ENCODE measurements at places on chromosomes 2 and 18.

GRCh38 chr2:19987936-19988335 is 2.0 kb downstream of the WDR35 start:
- DNase-seq = no peak

- no peak for DNase-seq
Observed at GRCh38 chr2:121994238-121995206, 239.1 kb downstream of the TSN start.

- no peak for DNase-seq
Observed at GRCh38 chr2:237911363-237912017, 52.1 kb downstream of the RAMP1 start.

DNA sequence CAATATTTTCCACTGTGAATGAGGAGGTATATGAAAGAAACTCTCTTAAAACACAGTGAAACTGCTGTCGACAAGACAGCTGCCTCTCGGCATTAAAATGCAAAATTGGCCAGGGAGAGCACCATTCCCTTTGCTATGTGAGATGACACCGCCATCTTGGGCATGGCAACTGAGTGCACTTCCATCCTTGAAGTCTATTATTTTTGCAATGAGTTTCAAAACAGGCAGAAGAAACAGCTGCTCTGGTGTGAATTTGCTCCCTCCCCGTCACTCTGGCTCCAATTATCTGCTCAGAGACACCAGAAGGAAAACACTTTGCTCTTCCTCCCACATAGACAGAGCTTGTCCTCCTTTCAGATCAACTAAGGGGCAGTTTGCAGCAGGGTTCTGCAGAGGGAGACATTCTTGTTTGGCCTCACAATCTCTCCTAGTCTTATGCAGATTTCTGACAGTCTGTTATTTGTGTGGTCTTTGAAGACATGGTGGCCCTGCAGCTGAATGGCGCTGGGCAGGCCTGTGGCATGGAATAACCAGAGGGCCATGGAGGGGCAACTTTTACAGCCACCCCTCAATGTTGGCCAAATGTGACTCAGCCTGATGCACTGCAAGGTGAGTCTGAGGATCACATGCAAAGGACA is 48.6 kb upstream of the SEC11C start:
- DNase-seq = no peak

GRCh38 chr18:47373465-47373864 is 122.0 kb upstream of the SKOR2 start:
- DNase-seq = no peak

DNA sequence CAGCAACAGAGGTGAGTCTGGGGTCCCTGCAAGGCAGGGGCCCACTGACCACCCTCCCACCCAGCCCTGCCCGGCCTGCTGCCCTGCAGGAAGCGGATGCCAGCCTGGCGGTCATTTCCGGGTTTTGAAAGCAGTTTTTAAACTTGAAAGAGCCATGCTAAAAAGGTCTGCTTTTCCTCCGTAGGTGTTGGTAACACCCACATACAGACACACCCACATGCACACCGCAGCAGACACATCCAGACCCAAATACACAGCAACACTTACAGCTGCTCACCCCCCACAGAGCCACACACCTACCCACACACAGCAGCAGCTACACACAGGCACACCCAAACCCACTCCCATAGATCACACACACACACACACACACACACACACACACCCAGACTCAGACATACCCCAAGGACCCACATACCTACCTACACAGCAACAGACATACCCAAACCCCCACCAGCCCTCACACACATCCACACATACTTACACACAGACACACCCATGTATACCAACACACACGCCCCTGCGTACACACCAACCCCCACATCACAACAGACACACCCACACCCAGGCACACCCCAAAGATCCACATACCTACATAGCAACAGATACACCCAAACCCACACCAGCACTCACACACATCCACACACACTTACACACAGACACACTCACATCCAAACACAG is 7.6 kb downstream of the ZFP36L2 start:
- DNase-seq = peak; percentile 86

DNA sequence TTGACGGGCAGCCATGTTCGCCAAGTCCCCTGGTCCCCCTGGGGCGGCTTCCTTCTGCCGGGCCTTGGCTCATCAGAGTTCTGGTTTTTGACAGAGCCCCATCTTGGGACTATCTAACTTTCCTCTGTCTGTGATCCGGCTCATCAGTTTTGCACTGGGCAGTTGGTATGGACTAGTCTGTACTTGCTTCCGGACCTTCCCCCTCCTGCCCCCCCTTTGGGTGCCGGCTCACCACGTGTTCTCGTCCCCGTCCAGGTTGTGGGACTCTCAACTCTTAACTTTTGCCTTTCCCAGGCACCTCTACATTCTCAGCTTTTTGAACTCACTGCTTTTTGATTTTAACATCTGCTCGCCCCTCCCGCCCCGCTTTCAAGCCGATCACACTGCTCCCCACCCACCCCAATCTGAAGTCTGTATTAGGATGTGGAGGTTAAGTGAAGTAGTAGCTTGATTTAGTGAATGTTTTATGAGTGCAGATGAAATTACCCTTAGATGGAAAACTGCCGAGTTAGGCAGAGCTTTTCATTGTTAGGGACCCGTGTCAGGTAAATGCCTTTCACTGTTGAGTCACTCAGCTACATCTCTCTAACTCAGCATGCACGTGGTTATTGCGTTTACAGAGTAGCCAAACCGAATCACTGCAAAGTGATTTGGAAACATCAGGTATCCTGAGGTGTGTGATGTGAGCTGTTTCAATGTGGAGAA is 874 bp downstream of the WDR43 start:
- peak; percentile 14 for DNase-seq

GRCh38 chr2:188474316-188474715 is 182.6 kb downstream of the GULP1 start:
- no peak for DNase-seq

- no peak for DNase-seq
Observed at GRCh38 chr2:212477571-212477970, 61.0 kb downstream of the ERBB4 start.

GRCh38 chr18:21853016-21853415 is 112.4 kb downstream of the MIB1 start:
- DNase-seq = no peak
